ENCODE measurements at places on chromosomes 2 and 18.

DNA sequence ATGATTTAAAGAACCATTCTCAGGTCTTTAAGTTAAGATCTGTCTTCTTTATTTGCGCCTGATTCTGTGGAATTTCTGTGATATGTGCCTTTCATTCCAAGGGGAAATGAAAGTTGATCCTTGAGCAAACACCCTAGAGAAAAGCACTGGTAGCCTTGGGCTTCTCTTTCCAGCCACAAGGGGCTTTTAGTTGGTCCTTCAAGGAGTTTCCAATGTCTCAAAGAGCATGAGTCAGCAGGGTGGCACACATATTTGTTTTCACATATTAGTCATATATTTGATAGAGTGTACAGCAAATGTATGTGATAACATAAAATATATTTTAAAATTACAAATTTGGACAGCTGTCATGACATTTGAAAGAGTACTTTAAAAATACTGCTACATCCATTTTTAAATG lies 339.5 kb downstream of the TXNL1 start:
- DNase-seq = no peak

DNA sequence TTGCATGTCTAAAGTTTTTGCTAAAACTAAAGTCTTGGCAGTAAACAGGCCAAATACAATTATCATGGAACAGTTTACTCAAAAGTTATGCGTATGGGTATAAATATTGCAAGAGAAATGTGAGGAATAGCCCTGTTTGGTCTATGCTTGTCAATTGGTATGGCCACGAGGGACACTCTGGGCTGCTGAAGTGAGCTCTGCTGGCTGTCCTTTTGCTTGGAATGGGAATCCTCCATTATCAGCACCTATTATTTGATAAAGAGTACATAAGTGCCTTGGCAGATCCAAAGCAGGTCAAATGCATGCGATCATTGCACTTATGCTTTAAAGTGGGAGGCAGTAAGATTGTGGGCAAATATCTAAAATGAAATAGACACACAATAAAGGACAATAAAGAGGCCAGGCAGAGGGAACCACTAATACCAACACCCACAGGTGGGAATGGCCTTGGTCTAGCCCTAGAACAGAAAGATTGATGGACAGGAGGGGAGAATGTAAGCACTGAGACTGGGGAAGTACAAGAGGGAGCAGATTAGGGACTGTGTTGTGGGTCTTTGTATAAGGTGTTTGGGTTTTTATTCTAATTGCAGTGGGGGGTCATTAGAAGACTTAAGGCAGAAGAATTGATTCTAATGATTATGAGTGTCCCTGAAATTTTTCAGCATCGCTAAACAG lies 60.0 kb upstream of the NOSTRIN start:
- no peak for DNase-seq

- no peak for DNase-seq
Measured at GRCh38 chr2:168252976-168253375, 5.6 kb upstream of the STK39 start.

- no peak for DNase-seq
Measured at GRCh38 chr2:182649316-182649715, 66.7 kb upstream of the DNAJC10 start.

DNA sequence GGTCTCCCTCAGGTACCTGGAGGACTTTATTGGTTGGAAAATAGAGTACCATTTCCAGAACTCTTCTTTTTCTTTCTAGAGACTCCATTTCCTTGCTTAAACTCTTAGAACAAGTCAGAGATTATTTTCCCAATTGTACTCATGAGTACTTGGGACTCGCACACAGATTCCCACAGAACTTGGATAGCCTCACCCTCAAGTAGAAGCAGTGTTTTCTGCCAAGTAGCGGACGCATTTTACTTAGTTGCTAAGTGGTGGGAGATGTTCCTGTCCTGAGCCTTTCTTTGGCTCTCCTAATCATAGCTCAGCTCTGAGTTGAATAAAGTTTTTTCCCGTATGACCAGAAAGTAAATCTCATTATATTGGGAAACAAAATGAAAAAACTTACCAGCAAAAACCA lies 17.2 kb downstream of the SLC30A3 start:
- no peak for DNase-seq

GRCh38 chr2:96859099-96859649 lies 1.4 kb upstream of the ANKRD39 start:
- DNase-seq = no peak

DNA sequence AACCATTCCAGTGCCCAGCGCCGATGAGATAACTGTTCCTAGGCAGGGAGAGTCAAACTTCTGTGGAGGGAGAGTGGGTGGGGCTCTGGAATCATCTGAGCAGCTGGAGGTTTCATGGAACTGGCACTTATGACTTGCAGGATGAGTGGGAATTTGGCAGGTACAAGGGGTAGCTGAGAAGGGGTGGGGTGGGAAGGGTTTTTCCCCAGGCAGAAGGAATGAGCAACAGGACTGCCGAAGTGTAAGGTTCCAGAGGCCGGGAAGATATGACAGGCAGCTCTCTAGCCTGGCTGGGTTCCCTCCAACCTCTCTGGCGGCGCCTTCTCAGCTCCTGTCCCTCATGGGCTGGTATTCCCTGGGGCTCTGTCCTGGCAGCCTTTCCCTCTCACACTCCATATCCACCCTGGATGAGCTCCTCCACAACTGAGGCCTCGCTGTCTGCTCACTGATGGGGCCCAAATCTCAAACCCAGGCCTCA lies 2.5 kb upstream of the TET3 start:
- DNase-seq = no peak

GRCh38 chr18:36333414-36333813 lies 35.9 kb downstream of the FHOD3 start:
- no peak for DNase-seq

- DNase-seq = no peak
Measured at GRCh38 chr18:79814373-79814772, 16.6 kb downstream of the KCNG2 start.

DNA sequence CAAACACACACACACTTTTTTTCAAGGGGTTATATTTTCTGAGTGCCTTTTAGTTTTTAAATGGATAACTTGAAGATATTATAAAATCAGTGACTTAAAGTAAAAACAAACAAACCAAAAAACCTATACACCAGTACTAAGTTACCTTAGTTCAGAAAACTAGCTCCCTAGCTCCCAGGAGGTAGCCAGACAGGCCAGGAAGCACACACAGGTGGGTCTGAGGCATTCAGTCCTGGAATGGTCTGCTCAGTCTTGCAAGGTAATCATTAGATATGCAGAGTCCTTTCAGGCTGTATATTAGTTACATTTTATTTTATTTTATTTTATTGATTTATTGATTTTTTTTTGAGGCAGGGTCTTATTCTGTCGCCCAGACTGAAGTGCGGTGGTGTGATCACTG lies 10.7 kb upstream of the DYNC2LI1 start:
- DNase-seq = no peak

GRCh38 chr18:22170421-22171257 lies 1.2 kb downstream of the GATA6 start:
- peak; percentile 82 for DNase-seq

- no peak for DNase-seq
Measured at GRCh38 chr18:53261241-53261640, 921.2 kb downstream of the DCC start.

Data from 8988T (cell line).